Naive B cell (primary cell): ENCODE measurements at places on chromosomes 3 and 15. TPM values are rescaled to one million over a fixed set of nuclear protein-coding genes. Genes with fewer than 3 reads are reported as not detected.

Gene ERICH6
- polyA plus RNA-seq, result not detected

Gene SCN11A
- polyA plus RNA-seq, result not detected

Gene SPTBN5
- not detected for polyA plus RNA-seq

DNA sequence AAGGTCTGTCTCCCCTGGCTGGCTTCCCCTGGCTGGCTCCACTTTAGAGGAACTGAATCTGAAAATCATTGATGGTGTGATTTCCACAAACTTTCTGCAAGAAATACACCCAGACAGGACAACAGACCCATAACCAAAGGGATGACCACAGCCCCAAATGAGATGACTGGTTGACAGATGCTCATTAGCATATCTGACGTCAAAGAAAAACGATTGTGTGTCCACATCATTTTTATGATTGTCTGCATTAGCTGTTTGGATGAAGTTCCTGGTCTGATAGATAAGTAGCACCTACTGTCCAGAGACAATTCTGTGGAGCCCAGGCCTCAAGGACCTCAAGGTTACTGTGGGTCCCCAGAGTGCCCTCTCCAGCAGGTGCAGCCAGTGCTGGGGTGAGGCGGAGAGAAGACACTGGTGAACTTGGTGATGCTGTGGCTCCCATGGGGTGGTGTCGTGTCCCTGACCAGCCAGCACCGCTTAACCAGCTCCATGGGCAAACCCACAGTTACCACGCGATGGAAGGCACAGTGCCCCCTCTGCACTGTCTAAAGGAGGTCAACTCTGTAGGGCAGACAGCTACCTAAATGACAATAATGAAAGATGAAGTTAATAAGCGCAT, 127.4 kb downstream of the NSMCE3 start:
- H3K4me1 ChIP-seq, result peaks cover 9% of the 10 kb centered on the region
- H3K27me3 ChIP-seq, result peaks cover 50% of the 10 kb centered on the region
- no peak overlapping the region for H3K27ac ChIP-seq

Gene SNTN
- not detected for polyA plus RNA-seq

DNA sequence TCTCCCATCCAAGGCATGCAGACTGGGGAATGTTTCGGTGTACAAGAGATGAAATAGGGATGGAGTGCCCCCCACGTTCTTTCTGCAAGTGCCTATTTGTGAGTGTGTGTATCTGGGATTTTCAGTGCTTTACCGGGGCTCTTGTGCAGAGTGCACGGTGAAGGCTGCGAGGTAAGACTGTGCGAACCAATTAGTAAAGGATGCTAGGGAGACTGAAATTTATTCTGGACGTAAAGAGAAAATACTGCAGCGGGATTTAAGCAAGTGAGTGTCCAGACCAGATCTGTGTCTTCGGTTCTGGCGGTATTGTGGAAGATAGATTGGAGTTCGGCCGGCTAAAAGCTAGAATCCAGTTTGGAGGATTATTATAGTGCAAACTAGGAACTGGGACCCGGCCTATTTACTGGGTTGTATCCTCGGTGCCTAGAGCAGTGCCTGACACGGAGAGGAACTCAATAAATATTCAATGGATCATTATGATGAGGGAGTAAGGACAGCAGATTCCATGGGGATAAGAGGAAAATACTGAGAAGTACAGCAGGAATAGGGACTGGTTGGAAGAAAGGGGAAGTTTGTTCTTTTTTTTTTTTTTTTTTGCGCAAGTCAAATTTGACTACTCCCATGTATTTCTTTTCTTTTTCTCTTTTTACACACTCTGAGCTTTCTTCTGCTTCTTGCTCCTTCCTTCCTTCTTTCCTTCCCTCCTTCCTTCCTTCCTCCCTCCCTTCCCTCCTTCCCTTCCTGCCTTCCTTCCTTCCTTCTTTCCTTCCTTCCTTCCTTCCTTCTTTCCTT, 580 bp upstream of the MAGEF1 start:
- peak overlapping the region; percentile 85 for H3K4me3 ChIP-seq
- H3K27me3 ChIP-seq, result no peaks in the 10 kb centered on the region
- H3K27ac ChIP-seq, result peak overlapping the region; percentile 89

- H3K36me3 ChIP-seq, result no peaks in the 10 kb centered on the region
- peak; percentile 48 for DNase-seq
These were observed 30.5 kb upstream of the SRP14 start for GRCh38 chr15:40069178-40070165.

- peaks cover 26% of the 10 kb centered on the region for H3K27me3 ChIP-seq
- H3K27ac ChIP-seq, result no peak overlapping the region
- DNase-seq, result no peak
- H3K36me3 ChIP-seq, result peaks cover 10% of the 10 kb centered on the region
- no peak overlapping the region for H3K4me3 ChIP-seq
These were observed 20.8 kb downstream of the RAB6B start for GRCh38 chr3:133874761-133875438.

DNA sequence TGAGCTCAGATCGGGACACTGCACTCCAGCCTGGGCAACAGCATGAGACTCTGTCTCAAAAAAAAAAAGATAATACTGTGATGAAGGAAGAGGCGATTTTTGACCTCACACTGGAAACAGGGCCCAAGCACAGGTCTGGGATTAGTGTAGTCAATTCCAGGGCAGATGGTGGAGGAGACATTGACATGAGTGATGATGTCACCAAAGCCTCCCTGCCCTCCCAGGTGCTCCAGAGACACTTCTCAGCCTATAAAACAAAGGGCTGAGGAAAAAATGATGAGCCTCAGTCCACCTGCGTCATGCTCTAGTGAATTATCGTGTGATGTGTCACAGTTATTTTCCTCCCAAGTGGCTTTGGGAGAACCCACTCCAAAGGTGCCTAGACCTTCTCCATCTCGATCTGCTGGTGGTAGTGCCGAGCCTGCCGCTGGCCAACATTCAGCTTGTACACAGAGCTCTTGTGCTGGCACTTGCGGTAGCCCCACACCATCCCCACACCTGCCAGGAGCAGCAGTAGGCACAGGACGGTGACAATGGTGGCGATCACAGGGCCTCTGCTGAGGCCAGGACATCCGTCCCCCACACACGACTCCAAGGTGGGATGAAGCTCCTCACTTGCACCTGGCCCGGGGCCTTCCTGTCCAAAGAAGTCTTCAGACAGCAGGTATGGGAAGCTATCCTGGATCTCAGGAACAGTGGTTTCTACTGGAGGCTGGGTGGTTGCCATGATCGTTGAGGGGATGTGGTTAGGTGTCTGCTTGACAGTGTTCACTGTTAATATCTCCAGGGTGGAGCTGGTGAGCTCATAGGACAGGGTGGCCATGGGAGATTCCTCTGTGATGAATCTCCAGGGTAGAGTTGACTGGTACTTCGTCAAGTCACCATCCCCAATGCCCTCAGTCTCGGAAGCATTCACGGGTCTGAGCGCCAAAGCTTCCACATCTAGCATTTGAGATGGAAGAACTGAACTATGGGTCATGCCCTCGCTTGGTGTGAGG, 38.8 kb downstream of the CRTAP start:
- no peaks in the 10 kb centered on the region for H3K27me3 ChIP-seq
- H3K27ac ChIP-seq, result no peak overlapping the region
- no peaks in the 10 kb centered on the region for H3K36me3 ChIP-seq
- no peak overlapping the region for H3K4me3 ChIP-seq
- no peak for DNase-seq
- H3K4me1 ChIP-seq, result peaks cover 13% of the 10 kb centered on the region

DNA sequence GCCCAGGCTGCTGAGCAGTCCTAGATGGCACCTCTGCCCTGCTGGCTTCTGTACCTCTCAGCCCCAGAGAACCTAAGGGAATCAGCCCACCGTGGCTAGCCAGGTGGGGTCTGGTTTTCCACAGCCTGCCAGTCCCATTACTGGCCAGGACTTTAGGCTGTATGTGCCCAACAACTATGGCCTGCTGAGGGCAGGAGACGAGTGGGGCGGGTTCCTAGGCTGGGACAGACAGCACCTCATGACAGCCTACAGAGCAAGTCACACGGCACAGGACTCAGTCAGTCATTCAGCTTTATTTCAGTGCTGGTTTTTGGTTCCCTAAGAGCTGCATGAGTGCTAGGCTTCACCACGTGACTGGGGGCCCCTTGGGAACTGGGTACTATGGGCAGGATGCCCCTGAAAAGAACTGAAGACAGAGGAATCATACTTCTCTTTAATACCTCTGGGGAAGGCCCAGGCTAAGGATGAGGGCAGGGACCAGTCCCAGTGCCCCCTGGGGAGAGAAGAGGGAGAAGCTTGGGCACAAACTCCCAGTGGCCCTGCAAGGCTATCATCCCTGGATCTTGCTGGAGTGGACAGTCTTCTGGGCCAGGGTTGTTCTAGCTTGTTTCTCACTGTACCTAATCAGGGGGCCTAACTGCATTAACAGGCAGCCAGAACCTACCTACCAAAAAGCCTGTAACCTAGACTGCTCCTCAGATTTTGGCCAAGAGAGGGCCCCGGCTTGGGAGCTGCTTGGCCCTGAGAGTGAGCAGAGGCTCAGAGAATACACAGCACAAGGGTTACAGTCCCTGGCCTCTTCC, 14.8 kb downstream of the CLK3 start:
- peak; percentile 78 for DNase-seq
- H3K27ac ChIP-seq, result peak overlapping the region; percentile 88
- H3K36me3 ChIP-seq, result peaks cover 4% of the 10 kb centered on the region
- H3K4me1 ChIP-seq, result peaks cover 56% of the 10 kb centered on the region
- peak overlapping the region; percentile 77 for H3K4me3 ChIP-seq
- H3K27me3 ChIP-seq, result no peaks in the 10 kb centered on the region

DNA sequence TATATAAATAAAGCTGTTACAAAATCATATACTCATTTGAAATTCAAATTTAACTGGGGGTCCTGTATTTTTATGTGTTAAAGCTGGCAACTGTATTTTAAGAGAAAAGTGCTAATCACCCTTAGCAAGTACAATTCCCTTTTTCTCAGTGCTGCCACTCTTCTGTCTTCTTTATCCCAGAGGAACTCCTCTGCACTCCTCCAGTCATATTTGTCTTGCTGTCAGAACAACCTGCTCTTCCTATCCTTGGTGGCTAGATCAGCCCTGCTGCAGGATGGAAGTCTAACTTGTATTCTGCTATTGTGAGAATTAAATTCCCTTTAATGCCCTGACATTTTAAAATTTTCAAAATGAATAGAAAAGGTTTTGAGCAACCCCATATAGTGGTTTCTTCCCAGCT, 123.9 kb upstream of the TNIK start:
- no peak for DNase-seq
- no peak overlapping the region for H3K4me3 ChIP-seq
- no peaks in the 10 kb centered on the region for H3K4me1 ChIP-seq
- H3K27me3 ChIP-seq, result peaks cover 15% of the 10 kb centered on the region
- H3K36me3 ChIP-seq, result no peaks in the 10 kb centered on the region

Gene SCAMP5
- not detected for polyA plus RNA-seq

DNA sequence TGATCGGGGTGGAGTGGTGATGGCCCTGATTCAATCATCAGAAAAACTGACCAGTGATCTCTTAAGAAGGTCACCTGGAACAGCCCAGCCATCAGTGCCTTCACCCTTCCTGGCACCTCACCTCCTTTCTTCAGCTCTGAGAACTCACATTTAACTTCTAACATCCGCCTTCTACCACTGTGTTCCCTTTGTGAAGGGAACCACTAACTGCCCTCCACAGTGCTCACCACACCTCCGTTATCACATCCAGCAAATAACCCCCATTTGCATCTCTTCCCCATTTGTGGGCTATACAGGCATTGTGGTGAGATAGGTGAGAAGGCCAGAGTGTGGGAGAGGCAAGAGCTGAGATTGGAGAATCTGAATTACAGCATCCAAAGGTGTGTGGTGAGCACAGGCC, 107.4 kb downstream of the PLCL2 start:
- H3K4me3 ChIP-seq, result no peak overlapping the region
- H3K27me3 ChIP-seq, result no peaks in the 10 kb centered on the region
- H3K36me3 ChIP-seq, result no peaks in the 10 kb centered on the region
- no peak overlapping the region for H3K27ac ChIP-seq
- DNase-seq, result no peak

DNA sequence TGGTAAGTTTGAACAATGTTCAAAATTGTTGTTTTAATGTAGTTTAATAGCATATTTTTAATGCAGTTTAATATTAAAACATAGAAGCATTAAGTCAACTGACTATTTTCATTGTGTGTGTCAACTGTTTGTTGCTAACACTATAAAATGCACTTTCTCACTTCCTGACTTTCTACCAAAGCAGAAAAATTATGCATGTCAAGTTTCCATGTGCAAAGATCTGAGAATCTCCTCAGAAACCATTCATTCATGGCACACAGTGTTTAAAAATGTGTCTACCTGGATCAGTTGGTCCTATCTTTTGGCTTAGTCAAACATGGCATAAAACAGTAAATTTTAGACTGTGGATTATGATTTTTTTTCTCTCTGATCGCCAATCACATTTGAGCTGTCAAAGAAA, 156.0 kb downstream of the PLD1 start:
- no peaks in the 10 kb centered on the region for H3K36me3 ChIP-seq
- no peak overlapping the region for H3K4me3 ChIP-seq
- no peaks in the 10 kb centered on the region for H3K27me3 ChIP-seq
- no peak overlapping the region for H3K27ac ChIP-seq
- DNase-seq, result no peak

- H3K4me3 ChIP-seq, result no peak overlapping the region
- no peaks in the 10 kb centered on the region for H3K36me3 ChIP-seq
- H3K4me1 ChIP-seq, result no peaks in the 10 kb centered on the region
- no peak for DNase-seq
These were observed 81.5 kb downstream of the PPM1L start for GRCh38 chr3:160837394-160837980.

DNA sequence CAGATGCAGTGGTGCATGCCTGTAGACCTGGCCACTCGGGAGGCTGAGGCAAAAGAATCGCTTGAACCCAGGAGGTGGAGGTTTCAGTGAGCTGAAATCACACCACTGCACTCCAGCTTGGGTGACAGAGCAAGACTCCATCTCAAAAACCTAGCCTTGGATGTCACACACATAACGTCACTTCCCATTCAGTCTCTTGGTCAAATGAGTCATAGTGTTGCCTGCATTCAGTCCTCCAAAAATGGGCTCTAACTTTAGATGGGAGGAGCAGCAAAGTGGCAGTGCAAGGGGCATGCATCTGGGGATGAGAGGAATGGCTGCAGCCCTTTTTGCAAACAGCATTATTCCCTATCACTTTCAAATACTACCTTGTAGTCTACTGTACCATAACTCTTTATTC, 62.9 kb upstream of the AGBL1 start:
- no peaks in the 10 kb centered on the region for H3K4me1 ChIP-seq
- H3K27me3 ChIP-seq, result peaks cover 22% of the 10 kb centered on the region
- no peaks in the 10 kb centered on the region for H3K36me3 ChIP-seq

DNA sequence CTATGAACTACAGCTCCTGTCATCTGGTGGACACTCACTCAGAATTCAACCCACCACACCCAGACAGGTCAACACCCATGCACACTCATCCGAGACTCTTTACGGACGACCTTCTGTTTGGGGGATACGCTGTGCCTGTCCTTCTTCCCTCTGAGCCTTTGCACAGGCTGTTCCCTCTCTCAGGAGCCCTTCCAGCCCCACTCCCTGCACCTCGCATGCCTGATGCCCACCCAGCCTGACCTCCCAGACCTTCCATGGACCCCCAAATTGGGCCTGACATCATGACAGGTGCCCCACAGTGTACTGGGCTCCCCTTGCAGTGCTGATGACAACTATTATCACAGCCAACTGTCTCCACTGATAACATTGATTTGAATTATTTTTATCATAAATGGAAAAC, 135.8 kb downstream of the NSMCE3 start:
- no peaks in the 10 kb centered on the region for H3K36me3 ChIP-seq
- H3K27me3 ChIP-seq, result peaks cover 9% of the 10 kb centered on the region
- no peak for DNase-seq
- H3K4me1 ChIP-seq, result no peaks in the 10 kb centered on the region
- no peak overlapping the region for H3K4me3 ChIP-seq

GRCh38 chr3:130835483-130835882, 58.4 kb upstream of the ATP2C1 start:
- H3K4me3 ChIP-seq, result no peak overlapping the region
- no peaks in the 10 kb centered on the region for H3K27me3 ChIP-seq
- no peak for DNase-seq
- peaks cover 14% of the 10 kb centered on the region for H3K4me1 ChIP-seq
- H3K27ac ChIP-seq, result no peak overlapping the region

Gene MAP4
- 43.6 TPM for polyA plus RNA-seq

Gene NAA50
- polyA plus RNA-seq, result 84.3 TPM
